ENCODE measurements at places on chromosomes 3 and 15.

GRCh38 chr3:146184241-146185015 lies 23.4 kb upstream of the PLOD2 start:
- DNase-seq: no peak

GRCh38 chr3:151305060-151305774 lies 11.4 kb downstream of the GPR87 start:
- no peak for DNase-seq

GRCh38 chr15:68301301-68301700 lies 23.8 kb downstream of the FEM1B start:
- DNase-seq: no peak

DNA sequence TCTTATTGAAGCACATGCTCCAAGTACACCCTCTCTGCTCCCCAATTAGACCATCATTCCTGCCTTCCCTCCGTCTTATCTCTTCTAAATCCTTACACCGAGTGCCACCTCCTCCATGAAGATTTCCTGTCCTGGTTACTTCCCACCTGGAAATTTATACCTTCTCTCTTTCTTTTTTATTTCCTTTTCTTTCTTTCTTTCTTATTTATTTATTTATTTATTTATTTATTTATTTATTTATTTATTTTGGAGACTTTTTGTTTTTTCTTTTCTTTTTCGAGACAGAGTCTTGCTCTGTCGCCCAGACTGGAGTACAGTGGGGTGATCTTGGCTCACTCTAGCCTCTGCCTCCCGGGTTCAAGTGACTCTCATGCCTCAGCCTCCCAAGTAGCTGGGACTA lies 45.9 kb upstream of the ABHD2 start:
- no peak for DNase-seq

GRCh38 chr3:81279481-81280379 lies 481.7 kb downstream of the GBE1 start:
- DNase-seq: no peak

GRCh38 chr3:42127226-42127625 lies 36.1 kb downstream of the TRAK1 start:
- DNase-seq: no peak

DNA sequence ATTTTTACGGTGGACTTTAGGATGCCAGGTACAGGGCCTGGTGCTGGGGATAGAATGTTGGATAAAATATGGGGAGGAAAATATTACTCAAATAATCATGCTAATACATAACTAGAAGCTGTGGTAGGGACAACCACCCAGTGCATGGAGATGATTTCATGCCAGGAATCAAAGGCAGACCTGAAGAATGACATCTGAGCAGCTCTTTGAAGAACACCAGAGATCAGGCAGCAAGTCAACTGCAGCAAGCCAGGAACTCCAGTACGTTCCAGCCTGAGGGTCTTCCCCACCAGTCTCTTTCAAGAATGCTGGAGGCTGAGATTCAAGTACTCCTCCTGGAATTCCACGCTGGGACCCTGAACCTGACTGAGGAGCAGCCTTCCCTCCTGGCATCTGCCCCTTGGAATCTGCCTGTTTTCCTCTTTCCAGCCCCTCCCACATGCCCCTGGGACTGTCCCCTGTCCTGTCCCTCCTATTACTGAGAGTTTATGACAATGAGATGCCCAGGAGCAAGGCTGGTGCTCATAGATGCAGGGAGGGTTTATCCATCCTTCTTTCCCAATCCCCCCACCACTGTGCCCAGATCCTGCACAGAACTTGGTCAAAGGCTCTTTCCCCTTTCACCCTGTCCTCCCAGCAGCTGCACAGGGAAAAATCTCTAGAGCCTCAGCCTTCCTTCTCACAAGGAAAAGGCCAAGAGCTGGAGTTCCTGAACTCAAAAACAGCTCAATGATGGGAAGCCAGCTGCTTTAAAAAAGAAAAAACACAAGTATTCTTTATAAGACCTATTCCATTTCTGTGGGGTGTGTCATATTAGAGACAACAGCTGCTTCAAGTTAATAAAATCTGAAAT lies 68.0 kb downstream of the PDZRN3 start:
- no peak for DNase-seq

DNA sequence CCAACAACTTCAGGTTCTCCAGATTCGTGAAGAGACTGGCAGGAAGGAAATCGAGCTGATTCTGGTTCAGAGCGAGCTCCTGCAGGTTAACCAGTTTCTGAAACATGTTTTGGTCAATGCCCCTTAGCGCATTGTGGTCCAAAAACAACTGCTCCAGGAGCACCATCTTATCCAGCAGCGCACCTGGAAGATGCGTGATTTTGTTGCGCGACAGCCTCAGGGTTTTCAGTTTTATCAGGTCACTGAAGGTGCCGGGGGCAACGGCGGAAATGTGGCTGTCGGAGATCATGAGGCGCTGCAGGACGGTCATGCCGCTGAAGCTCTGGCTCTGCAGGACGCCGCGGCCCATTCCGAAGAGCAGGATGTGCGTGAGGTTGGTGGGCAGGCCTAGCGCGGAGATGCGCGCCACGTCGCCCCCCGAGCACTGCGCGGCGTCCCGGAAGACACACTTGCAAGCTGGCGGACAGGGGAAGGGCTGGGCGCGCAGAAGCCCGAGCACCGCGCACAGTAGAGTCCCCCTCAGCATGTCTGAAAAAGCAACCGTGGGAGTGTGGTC lies 1.2 kb downstream of the GP5 start:
- no peak for DNase-seq

- DNase-seq: no peak
These were observed 359.1 kb upstream of the IL12A start for GRCh38 chr3:159629329-159630084.

- no peak for DNase-seq
These were observed 110.5 kb downstream of the SAMMSON start for GRCh38 chr3:70110066-70110465.

DNA sequence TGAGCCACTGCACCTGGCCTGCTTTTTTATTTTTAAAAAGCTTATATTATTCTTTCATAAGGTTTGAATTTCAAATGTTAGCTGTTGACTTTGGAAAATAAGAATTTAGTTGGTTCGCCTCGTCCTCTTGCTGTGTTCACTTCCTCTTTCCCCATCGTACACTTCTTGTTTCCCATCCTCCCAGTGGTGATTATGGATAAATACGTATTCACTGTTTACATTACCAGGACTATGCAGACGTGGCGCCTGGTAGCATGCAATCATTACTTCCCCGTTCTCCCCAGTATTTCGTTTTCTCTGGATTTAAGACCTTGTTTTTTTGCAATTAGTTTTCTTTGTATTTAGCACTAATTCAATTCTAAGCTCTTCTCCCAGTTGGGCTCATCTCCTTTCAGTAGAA lies 70.1 kb downstream of the LMLN start:
- no peak for DNase-seq

DNA sequence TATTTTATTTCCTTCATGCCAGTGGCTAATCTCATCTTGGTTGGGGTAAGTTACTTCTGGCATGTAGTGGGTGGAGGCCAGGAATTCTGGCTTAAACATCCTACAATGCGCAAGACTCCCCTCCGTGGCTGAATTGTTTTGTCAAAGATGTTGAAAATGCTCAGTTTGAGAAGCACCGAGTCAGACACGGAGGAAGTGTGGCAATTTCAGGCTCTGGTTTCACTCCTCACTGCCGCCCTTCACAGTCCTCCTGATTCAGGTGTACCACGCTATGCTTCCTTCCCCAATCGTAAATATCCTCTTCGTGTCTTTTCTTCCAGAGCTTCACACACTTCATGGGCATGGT lies 150.7 kb downstream of the OPA1 start:
- no peak for DNase-seq

- DNase-seq: no peak
These were observed 8.5 kb upstream of the FGD5 start for GRCh38 chr3:14810070-14810791.

GRCh38 chr15:78072080-78072892 lies 5.2 kb downstream of the TBC1D2B start:
- DNase-seq: no peak

Measured in stimulated activated CD4-positive, alpha-beta T cell treated with anti-CD3 and anti-CD28 coated beads, Interleukin-1b, Interleukin-23, amount 100 ng/mL, for 1 hour (primary cell).